ENCODE measurements at places on chromosomes 1 and 21.

DNA sequence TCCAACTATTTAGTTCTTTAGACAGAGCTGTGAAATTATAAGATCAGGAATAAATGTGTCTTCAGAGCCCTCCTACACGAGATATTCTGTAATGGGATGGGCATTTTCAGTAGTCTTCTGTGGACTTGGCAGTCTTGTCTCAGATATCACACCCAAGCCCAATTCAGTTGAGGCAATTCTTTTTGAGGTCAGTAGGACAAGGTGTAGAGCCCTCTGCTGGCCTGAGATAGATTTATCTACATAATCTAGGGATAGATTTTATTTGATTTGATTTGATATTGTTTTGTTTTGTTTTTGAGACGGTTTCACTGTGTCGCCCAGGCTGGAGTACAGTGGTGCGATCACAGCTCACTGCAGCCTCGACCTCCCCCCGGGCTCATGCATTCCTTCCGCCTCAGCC, 77.5 kb downstream of the FMN2 start:
- no peak for DNase-seq

GRCh38 chr21:44618909-44619308, 7.0 kb downstream of the KRTAP10-8 start:
- peak; percentile 19 for DNase-seq

- no peak for DNase-seq
Measured at GRCh38 chr1:17728123-17728712, 26.9 kb upstream of the ACTL8 start.

- DNase-seq, result no peak
Measured at GRCh38 chr1:55064861-55065263, 25.5 kb downstream of the PCSK9 start.

- no peak for DNase-seq
Measured at GRCh38 chr1:98969798-98970490, 34.7 kb downstream of the PLPPR5 start.

DNA sequence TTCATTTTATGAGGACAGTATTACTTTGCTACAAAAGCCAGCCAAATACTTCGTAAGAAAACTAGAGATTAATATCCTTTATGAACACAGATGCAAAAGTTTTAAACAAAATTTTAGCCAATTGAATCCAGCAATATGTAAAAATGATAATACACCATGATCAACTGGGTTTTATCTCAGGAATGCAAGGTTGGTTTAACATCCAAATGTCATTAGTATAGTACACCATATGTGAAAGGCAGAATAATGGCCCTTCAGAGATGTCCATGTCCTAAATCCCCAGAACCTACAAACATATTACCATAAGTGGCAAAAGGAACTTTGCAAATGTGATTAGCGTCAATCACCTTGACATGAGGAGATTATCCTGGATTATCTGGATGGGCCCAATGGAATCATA, 16.7 kb upstream of the KCNJ6 start:
- no peak for DNase-seq

DNA sequence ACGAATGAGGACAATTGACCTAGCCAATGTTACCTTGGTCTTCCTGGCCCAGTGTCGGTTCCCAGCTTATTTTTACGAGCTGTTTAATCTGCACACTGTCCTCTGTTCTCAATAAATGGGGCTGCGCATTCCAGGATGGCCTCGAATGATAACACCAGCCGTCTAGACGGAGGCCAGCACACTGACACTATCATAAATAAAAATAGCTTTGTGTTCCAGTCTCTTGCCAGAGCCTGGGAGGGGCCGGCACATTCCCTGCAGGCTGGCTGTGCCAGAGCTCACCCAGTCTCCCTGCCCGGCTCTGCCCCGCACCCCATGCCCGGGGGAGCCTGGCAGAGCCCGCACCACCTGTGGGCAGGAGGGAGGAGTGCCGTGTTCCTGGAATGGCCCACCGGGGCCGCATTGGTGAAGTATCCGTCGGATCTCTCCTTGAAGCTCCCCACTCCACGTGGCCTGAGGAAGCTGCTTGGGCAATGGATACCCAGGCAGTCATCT, 92.1 kb downstream of the SPSB1 start:
- no peak for DNase-seq

GRCh38 chr1:237685551-237685950, 205.2 kb downstream of the ZP4 start:
- DNase-seq, result no peak

DNA sequence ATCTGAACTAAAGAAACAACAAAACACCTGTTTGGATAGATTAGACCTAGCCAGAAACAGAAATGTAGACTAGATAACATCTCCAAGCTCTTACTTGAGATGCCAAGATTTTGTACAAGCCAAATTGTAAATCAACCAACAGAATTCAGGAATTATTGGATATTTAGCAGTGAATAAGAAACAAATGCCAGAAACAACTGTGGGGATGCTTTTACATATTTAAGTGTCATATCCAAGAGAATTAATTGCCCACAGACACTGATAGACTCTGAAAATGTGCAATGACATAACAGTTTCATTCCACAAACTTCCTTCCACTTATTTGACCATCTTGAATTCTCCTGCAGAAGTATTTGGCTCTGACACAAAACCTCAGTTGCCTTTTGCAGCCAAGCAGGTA, 92.3 kb downstream of the SGIP1 start:
- DNase-seq, result no peak

GRCh38 chr1:47440599-47441081, 2.8 kb downstream of the FOXD2 start:
- DNase-seq, result no peak

DNA sequence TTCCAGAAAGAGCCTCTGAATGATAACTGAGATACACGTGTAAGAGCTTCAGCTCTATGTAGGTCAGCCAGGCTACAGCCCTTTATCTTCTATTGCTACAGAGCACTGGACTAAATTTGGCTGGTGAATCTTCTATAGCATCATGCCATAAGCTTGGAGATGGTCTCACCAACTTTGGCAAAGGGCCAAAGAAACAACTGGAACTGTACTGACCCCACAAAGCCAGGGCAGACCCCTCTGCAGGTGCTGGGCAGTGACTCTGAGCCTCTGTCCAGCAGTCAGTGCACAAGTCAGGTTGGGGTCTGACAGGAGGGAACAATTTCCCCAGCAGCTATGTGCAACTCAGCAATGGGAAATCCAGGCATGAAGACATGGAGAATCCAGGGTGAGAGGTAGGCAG, 57.8 kb upstream of the NFASC start:
- DNase-seq, result no peak

DNA sequence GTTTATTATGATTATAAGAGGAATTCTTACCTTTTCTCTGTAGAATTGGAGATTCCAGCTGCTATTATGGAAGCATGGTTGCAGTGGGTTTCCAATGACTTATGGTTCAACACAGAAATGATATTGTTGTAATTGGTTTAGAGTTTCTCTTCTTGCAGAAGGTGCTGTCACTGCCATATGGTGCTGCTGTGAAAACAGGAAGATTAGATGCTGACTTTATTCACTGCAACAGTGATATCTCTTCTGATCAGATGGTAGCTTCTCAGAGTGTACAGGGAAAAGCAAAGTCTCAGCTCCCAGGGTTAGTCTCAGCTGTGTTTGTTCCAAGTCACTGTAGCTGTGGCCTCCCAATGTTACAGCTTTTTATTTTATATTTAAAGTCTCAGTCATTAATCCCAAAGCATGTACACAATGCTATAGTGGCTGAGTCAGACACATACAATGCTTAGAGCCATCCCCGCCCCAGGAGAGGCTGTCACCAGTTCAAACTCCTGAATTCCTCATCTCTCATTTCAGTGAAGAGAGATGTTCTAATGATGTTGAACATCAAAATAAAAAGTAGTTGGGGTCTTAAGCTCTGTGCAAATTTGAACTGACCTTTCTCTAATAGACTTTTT, 42.7 kb upstream of the RGS2 start:
- DNase-seq, result no peak

DNA sequence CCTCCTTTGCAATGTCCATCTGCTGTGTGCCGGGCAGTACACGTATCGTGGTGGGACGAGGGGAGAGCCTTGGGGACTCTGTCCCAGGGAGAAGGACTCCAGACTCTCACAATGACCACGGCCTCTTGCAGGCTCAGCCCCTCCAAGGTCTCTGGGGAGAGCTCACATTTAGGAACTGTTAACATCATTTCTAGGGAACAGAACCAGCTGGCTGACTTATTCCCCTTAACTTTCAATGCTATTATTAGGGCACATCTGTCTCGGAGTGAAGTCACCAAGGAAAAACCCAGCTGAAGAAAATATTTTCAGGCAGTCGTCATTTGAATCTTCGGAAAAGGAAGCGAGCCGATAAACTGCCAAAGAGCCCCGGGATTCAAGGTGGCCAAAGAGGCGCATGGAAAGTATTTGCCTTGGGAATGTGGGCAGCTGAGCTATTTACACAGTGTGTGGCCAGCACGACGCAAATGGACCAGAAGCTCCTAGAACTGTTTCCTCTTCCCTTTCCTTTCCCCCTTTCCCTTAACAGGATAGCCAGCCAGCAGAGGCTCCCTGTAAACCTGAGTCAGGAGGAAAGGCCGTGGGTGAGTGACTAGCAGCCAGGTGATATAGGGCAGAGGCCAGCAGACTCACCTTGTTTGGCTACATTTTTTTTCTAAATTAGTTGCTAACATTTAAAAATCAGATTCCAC, 74.5 kb downstream of the ITPKB start:
- DNase-seq, result no peak

- peak; percentile 71 for DNase-seq
Measured at GRCh38 chr1:33349778-33350610, 29.1 kb upstream of the A3GALT2 start.

DNA sequence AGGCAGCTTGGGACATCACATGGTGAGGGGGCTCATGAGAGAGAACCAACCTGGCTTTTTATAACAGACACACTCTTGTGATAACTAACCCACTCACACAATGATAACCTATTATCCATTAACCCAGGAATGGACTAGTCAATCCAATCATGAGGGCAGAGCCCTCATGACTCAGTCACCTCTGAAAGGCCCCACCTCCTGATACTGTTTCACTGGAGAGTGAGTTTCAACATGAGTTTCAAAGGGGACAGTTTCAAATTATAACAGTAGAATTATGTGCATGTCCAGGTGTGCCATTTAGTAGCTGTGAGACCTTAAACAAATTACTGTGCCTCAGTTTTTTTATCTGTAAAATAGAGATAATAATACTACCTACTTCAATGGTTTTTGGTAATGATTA, 47.6 kb upstream of the PPP2R5A start:
- DNase-seq, result no peak

DNA sequence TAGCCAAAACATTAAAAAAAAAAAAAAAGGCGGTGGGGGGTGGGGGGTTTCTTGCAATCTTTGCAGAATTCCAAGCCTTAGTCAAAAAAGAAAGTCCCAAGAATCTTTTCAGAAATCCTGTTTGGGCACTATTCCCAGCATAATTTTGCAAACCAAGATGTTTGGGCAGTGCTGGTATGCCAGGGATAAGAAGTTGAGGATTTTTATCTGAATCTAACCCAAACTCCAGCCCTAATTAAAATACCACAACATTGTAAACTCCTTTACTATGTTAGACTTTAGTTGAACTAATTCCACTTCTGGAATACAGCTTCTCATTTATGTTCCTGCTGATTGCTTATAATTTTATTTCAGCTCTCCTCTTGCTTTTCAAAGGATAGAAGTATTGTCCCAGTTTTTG, 504.1 kb upstream of the ADGRL2 start:
- DNase-seq, result no peak

DNA sequence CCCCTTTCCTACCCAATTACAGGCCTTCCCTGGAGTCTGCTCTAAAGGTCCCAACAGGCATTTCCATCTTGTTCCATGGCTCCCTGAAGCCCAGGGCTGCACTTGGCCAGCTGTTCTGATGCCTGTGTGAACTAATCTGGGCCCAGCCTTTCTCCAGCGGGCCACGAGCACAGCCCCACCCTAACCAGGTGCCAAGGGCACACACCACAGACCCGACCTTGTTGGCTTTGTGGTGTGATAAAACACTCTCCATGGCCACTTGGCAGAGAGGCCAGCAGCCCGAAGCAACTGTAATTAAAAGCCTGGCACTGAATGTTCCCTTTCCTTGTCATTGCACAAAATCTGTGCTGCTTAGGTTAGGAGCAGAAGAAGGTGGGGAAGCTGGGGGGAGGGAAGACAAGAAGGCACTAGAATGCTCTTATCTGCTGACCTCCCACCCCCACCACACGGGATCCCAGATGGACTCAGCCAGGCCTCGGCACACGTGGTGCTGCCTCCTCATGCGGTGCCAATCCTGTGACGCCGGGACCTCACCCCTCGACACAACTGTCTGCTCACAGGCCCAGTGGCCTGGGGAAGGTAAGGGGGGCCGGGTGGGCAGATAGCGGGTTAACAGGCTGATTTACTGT, 9.9 kb downstream of the HCRTR1 start:
- DNase-seq, result no peak

- no peak for DNase-seq
Measured at GRCh38 chr1:239426821-239427475, 40.6 kb downstream of the CHRM3 start.

GRCh38 chr1:204382714-204383083, 23.0 kb upstream of the PLEKHA6 start:
- no peak for DNase-seq

DNA sequence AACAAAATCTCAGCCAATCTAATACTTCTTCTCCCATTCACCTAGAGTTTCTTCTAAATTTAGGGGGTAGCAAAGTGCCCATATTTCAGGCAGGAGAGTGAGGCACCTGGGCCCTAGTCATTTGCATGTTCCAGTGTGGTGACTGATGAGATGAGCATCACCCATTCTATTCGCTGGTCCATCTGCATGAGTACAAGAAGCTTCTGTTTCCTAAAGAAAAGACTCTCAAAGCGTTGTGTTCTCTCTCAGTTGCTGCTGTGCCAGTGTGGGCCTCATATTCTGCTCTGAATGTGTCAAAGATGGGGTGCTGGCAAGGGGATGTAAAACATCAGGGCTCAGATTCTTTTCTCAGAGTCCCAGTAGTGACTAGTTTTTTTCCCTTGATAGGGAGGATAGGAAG, 16.1 kb upstream of the DPYD start:
- DNase-seq, result no peak

GRCh38 chr1:42259059-42259738, 75.8 kb downstream of the FOXJ3 start:
- no peak for DNase-seq

DNA sequence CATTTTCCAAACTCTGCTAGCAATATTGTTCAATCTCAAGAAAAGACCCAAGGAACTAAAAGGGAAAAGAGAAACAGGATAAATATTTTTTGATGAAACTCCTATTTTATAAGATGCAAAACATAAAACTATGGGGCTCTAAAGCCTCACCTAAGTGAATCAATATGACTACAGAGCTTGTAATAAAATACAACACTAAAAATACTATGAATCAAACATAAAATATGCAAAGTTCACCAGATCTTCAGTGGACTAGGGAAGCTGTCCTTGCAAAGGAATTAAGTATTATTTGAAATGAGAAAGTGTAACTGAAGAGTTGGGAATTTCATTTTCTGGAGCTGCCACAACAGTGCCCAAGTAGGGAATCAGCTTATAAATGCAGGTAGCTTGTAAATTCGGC, 124.5 kb downstream of the CRB1 start:
- DNase-seq, result no peak

DNA sequence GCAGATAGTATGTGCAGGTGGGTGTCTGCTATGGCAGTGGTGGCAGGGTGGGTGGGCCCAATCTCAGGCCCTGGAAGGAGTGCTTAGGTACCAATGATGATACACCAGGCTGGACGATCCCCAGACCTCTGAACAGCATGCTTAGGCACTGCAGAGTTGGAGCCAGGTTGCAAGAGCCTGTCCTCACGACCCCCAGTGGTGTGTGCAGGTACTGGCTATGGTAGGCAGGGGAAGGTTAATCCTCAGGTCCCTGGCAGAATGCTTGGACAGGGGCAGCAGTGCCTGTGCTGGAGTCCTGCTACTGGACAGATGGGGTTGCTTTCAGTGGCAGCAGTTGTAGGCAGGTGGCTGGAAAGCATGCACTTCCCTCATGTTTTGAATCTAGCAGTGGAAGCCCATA, 100.5 kb upstream of the NEK7 start:
- no peak for DNase-seq

Measured in stimulated activated CD4-positive, alpha-beta T cell treated with anti-CD3 and anti-CD28 coated beads, Interleukin-2, amount 100 ng/mL, for 48 hours (primary cell).